Hippocampal formation (tissue), 2 donors: ENCODE measurements at places on chromosomes 11 and 22.

GRCh38 chr11:128924104-128924503 is 18.6 kb downstream of the TP53AIP1 start:
- no peak for DNase-seq

DNA sequence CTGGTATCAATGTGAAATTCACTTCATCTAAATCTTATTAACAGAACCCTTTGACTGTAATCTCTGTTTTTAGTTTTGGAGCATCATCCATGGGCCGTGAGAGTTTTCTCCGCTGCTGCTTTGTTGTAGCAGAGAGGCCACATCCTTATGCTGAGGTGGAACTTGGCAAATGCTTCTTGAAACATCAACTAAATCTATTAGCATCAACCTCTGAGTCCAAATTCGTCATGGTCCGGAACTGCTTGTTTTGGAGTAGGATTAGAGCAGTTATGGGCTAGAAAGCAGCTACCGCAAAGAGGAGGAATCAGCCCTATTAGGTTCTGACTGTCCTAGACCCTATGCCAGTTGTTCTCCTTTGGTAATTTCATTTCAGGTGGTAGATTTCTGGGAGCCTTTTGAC is 117.7 kb downstream of the PGR start:
- no peak for DNase-seq

GRCh38 chr22:25569361-25569760 is 4.9 kb downstream of the GRK3 start:
- DNase-seq = no peak

GRCh38 chr11:66035653-66036333 is 9.5 kb upstream of the CATSPER1 start:
- DNase-seq = no peak

- no peak for DNase-seq
These were observed 7.1 kb upstream of the ADORA2A start for GRCh38 chr22:24420072-24420976.

DNA sequence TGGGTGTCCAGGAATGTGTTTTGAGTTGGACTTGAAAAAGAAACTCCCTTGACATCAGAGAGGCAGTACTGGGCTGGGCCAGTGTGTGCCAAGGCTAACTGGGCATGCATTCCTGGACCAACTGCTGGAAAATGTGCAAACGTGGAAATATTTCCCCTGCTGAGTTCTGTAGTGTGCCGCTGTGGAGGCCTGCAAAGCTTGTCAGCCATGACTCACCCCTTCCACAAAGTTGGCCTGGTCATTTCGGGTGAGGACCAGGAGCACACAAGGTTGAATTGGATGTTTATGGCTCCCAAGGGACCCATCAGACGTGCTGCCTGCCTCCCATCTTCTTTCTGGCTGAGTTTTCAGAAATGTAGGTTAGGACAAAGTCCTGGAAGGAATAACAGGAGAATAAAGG is 513.1 kb downstream of the MIAT start:
- no peak for DNase-seq

DNA sequence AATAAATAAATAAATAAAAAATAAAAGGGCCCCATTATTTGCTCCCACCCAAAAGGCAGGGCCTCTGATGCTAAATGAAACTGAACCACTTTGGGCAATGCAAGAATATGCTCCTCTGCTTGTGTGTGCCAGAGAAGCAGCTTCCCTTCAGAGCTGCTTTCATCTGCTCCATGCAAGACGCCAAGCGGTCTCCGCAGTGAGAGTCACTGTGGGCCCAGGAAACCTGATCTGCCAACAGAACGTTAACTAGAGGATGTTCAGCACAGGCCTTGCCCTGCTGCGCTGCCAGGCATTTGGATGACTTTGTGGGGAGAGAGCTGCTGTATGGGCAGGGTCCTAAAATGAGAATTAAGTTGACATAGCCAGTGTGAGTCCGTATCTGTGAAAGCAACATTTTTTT is 43.7 kb upstream of the APOA1 start:
- DNase-seq = peak; percentile 36

- peak; percentile 60 for DNase-seq
These were observed 40.5 kb downstream of the MICAL2 start for GRCh38 chr11:12150831-12151382.

- no peak for DNase-seq
These were observed 9.7 kb downstream of the MCAM start for GRCh38 chr11:119307219-119307618.

GRCh38 chr11:74683279-74683871 is 47.9 kb downstream of the CHRDL2 start:
- DNase-seq = peak; percentile 73
